ENCODE measurements at places on chromosomes 11 and 22.

DNA sequence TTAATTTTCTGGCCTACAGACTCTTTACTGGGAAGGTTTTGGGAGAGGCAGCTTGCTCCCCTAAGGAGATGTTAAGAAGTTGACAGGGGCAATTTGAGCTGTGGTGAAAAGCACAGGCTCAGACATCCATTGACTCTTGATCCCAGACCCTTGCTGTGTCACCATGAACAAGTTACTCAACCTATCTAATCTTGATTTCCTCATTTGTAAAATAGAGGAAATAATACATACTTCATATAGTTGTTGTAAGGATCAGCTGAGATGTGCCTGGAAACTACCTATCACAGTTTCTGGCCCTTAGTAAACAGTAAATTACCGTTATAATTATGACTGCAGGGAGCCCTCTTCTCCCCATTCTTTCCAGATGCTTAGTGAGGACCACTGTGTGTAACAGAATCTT lies 16.6 kb upstream of the SCGB1D4 start:
- no peak for DNase-seq

DNA sequence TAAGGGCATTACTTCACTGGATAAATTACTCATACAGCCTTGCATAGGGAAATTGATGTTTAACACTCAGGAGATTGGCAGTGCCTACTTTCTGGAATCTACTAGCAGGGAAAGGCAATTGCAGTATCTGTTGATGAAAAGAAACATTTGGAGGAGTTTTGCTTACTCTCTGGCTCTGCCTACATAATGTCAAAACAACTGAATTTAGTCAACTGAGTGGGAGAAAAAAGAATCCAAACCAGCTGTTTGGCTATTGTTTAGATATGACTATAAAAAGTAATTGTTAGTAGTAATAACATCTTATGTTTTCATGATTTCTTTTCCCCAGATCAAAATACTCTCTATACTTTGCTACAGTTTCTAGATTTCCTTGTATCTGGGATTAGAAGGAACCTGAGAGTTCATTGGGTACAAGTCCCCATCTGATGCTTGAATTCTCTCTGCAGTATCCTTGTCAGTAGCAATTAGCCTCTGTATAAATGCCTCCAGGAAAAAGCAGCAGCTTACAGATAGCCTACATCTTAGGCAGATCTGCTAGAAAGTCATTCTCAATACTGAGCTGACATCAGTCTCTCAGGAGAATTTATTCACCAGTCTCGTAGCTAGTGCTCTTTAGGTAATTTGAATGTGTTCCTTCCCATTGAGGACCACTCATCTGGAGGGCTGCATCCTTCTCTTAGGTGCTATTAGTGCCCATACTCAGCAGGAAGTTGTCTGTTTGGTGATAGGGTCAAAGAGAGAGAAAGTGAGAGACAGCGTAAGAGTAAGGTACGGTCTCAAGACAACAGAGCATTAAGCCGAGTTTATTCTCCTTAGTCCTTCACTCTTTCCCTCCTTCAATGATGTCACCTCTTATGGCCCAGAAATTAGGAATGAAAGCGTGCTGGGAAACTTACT lies 185.9 kb upstream of the CCDC90B start:
- no peak for DNase-seq

DNA sequence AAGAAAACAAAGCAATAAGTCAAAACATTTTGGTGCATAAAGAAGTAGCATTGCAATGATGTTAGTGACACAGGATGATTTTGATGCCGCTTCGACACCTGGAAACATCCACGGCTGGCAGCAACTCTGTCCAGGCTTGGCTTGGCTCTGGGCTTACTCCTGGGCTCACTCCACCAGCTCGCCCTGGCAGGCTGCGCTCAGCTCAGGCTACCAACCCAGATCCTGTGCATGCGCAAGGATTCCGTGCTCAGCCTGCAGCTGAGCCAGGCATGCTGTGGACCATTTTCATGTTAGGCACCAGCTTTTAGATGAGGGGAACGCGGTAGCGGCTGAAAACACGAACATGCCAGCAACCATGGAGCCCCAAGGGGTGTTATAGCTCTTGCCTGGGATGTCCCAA lies 66.0 kb downstream of the SLC25A17 start:
- no peak for DNase-seq

DNA sequence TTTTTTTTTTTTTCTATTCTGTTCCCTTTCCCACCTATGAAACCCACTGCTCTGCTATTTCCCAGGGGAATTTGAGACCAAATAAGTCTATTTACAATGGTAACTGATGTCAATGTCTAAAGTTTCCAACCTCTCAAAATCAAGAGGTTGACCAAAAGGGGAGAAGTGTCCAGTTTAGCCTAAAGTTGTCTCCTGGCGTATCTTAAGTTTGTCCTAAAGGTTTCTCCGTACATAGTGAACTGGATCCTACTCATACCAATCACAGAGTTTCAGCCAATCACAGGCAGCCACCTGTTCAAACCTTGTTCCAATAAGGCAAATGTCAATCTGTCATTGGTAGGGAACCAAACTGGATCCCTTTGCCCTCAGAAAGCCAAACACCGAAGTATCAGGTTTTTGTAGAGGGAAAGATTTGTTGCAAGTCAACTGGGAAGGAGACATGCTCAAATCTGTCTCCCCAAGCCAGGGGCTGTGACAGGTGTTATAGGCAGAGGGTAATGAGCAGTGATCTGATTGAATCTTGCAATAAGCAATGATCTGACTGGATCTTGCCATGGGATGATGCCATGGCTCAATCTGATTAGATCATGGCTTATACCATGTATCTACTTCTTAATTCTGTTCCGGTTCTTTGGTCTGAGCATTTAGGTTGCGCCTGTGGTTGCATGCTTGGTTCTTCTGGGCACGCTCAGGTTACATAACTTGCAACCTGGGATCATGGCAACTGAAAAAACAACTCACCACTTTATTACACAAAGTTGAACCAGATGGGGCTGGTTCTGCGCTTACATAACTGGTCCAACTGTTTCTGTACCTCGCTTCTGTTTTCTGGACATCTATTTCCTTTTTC lies 1.1 kb upstream of the VPS37C start:
- peak; percentile 75 for DNase-seq

DNA sequence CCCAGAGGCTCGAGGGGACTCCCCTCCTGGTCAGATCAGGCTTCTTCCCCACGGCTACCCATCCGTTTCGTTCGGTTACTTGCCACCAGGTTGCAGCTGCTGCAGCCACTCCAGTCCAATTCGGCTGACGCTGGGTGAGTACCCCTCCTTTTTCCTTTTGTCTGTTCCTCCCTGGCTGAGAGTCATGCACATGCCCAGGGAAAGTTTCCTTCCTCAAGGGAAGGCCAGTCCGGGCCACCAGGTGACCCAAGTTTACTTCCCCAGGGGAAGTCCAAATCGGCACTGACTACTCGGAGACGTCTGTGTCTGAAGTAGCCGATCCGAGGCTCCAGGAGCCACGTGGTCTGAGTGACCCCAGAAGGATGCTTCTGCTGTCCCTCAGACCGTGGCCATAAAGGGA lies 13.2 kb upstream of the OR56A3 start:
- DNase-seq: no peak

DNA sequence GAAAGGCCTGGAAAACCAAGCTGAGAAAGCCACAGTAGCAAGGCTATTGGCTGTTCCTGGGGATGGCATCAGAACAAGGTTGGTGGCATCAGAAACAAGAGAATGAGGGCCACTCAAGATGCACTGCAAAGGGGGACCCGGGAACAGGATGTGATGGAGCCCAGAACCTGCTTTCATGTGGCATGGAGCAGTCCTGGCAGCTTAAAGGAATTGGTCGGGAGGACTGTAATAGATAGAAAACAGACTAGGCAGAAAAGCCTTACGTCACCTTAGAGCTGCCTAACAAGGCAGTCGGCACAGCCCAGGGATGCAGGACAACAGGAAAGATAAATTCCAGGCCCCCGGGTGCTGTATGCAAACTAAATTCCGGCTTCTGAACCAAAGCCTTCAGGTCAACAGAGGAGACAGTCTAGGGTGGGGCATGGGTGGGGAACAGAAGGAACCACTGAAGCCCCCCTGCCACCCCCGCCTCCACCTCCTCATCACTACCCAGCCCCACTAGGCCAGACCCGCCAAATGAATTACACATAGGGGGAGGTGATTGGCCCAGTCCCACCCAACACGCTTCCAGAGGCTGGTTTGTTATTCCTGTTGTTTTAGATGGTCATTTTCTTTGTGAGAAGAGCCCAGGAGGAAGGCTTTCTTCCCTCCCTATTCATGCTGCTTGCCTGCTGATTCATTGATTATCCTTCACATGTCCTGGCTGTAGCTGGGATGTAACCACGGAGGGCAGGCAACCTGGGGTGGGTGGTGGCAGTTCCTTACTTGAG lies 25.7 kb upstream of the LRRC55 start:
- DNase-seq: no peak

GRCh38 chr11:111639226-111639925 lies 37.1 kb downstream of the SIK2 start:
- no peak for DNase-seq

GRCh38 chr11:77253690-77254089 lies 47.8 kb downstream of the GDPD4 start:
- DNase-seq: no peak

DNA sequence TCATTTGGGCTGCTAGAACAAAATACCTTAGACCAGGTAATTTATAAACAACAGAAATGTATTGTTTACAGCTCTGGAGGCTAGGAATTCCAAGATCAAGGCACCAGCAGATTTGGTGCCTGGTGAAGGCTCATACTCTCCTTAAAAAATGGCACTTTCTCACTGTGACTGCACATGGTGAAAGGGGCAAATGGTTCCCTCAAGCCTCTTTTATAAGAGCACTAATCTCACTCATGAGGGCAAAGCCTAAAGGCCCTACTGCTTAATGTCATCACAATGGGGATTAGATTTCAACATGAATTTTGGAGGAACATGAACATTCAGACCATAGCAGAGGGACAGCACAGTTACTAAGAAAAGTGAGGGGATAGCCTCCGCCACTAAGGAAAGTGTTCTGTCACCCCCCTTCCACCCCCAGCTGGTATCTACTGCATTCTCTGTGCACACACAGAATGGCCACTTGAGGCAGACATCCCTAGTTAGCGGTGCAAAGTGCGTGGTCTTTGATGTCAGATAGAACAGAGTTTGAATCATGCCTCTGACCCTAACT lies 47.2 kb upstream of the CEP295 start:
- no peak for DNase-seq

DNA sequence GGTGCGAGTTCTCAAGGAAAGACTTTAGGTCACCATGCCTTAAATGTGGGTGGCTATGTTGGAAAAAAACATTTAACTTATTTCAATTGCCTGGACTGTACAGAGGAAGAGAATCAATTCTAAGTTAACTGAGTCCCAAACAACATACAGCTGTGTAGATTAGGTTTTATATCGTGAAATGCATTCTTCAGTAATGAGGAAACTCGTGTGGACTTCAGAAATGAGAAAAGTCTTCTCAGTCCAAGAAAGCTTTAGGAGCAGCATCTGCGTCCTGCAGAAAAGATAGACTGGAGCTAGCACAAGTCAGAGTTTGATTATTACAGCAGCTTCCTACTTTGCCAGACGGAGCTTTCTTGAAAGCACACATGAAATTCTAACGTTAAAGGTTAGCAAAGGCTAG lies 673.0 kb downstream of the OPCML start:
- DNase-seq: no peak

- no peak for DNase-seq
Measured at GRCh38 chr11:66936311-66936711, 21.9 kb downstream of the PC start.

- no peak for DNase-seq
Measured at GRCh38 chr11:7899418-7899817, 31.6 kb downstream of the OR10A6 start.

DNA sequence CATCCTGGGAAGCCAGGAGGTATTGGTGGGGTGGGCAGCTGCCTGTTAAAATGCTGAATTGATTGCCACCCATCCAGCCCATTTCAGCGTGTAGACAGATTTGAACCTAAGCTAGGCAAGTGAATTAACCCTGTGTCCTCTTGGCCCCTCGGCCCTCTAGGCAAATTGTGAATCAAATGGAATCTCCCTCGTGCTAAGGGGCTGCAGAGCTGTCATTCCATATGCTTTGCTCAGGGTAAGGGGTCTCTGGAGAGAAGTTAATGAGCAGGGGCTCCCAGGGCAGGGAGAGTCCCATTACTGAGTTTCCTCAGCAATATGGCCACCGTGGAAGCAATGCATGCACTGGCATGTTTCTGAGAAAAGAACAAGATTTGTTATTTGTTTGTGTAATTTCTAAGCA lies 117.7 kb upstream of the RCN1 start:
- no peak for DNase-seq

- DNase-seq: no peak
Measured at GRCh38 chr11:44608651-44608990, 43.2 kb downstream of the CD82 start.

DNA sequence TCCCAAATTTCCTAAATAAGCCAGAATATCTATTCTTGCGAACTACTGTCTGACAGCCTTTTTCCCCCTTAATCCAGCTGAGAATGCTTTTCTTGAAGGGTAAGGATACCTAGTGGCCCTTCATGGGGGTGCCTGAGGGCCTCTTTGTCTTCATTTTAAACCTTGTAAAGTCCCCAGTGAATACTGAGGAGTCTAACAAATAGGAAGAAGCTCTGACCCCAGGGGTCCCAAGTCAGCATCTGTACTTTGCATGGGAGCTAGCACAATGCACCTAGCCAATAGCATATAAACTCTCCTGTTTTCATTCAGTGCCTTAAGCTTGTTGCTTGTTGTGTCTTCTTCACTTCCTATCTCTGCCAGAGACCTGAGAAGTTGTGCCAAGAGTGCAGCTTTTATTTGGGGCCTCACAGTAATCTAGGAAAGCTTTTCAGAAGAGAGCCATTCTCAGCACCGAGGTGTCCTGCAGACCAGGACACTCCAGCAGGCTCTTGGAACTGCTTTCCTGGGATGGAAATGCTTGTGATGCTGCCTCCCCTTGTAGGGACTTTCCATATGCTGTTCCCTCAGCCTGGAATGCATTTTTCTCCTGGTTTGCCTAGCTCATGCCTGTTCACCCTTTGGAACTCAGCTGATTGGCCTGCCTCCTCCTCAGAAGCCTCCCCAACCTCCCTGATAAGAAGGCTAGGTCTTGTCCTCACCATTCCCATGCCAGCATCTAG lies 37.2 kb downstream of the BMAL1 start:
- no peak for DNase-seq

DNA sequence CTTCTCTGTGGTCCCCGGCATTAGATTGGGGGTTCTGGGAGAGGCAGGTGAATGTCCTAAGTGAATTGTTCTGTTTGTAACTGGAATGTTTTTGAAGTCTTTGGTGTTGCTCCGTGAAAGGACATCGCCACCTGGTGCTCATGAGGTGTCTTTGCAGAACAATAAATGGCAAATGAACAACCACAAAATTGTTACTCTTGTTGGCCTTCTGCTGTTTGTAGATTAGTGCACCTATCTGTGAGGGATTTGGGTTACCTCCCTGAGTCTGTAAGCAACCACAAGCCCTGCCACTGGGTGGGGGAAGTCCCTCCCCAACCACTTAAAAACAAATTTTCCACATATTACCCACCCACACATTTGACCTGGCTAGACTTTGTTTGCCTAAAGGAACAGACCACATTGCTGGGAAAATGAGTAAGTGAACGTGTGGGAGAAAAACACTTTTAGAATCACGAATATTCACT lies 4.7 kb downstream of the MPEG1 start:
- peak; percentile 57 for DNase-seq
